Natural killer cell treated with Interleukin-12 subunit alpha and Interleukin-12 subunit beta and Interleukin-15 and Interleukin-18, amount 100 ng/mL, for 72 hours (primary cell): ENCODE measurements at places on chromosomes 5 and 9.

GRCh38 chr5:7868773-7869473, at the start of the genes FASTKD3 and MTRR:
Gene FASTKD3, minus strand, starts transcription at chr5:7869031. Its CDS starts 948 bp downstream, at chr5:7868083.
Gene MTRR, plus strand, starts transcription at chr5:7869148. Its CDS starts 1,647 bp downstream, at chr5:7870795.
- peak; percentile 92 for DNase-seq

DNA sequence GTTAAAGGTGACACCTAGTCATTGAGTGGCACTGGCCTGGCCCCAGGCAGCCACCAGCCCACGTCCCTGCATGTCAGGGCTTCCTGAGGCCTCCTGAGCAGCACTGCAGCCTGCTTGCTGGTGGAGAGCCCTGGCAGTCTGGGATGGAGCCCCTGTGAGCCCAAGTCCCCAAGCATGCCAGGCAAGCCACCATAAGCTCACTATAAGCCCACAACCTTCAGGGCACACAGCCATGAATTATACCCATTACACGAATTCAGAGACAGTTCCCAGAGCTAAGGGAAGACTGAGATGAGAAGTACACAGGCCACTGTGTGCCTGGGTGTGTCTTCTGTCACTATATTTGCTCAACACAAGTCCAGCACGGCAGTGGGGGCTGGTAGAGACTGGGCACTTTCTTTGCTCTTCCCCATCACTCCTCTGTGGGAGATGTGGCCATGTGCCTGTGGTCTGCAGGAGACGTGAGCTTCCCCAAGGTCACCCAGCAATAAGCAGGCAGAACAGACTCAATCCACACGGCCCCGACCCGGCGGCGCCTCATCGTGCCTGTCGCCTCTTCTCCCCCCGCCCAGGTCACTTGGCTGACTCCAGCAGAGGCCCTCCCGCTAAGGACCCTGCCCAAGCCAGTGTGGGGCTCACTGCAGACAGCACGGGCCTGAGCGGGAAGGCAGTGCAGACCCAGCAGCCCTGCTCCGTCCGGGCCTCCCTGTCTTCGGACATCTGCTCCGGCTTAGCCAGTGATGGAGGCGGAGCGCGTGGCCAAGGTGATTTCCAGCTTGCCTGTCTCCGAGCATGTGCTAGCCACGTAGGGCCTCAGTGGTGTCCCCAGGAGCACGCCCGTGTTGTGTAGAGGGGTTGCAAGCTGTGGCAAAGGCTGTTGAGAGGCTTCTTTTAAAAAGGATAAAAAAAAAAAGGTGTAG, 114.8 kb downstream of the WNK2 start:
- no peak for DNase-seq

GRCh38 chr5:8644377-8644776, 775.4 kb downstream of the MTRR start:
- no peak for DNase-seq

DNA sequence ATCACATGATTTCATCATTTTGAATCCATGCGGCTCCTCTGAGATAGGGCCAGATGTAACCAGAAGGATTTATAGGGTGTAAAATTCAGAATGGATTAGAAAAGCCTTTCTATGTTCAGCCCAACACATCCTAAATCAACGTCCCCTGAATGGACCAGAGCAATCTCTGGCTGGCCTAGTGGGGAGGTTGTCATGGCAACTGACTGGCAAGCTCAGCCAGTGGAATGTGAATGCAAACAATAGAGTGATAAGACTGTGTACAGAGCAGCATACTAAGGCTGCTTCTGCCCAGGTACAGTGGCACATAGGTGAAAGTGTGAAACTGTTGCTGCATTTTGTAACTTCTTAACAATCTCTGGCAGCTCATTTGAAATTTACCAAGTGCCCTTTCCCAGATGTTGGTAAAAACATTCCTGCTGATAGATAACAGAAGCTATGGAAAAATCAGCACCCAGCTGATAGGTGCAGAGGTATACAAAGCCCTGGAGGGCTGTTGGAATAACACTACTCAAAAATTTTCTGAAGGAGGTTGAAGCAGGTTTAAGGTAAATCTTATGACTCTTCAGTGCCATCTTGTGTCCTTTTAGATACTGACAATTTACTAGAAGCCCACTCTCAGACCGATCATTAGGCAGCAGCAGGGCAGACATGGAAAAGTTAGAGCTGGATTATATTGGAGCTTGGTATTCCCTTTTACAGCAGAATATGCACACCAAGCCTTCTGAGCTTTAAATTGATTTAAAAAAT, 267.2 kb downstream of the RAB3C start:
- DNase-seq = no peak

DNA sequence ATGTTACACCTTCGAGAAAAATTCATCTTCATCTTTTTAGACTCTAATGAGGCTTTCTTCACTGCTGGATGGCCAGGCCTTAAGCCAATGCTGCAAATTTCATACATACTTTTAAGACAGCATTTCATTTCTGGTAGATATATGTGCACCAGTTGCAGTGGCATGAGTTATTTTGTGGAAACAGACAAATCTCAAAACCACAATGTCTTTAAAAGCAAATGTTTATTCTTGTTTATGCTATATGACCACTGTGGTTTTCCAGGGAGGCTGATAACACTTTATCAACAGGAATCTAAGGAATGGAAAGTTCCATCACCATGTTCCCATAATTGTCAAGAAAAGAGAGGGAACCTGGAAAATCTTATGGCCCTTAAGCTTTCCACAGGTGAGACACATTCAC, 27.7 kb downstream of the CDH9 start:
- no peak for DNase-seq

DNA sequence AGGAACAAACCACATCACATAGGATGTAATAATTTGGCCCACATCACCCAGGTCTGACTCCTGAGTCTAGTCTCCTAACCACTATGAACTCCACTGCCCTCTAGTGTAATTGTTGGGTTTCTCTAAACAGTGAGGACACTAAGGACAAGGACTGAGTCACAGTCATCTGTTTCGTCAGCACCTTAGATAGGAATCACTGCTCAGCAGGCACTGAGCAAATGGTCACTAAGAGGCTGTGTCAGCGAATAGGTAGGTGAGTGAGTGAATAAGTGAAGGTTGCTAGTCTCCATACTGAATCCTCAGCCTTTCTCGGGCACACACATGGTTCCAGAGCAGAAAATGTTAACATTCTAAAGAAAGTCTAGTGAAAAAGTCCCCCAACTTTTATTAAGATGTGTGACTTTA, 278.6 kb downstream of the SPOCK1 start:
- DNase-seq = no peak

- DNase-seq = no peak
Observed at GRCh38 chr5:180915924-180916323, 17.0 kb downstream of the BTNL8 start.

- peak; percentile 13 for DNase-seq
Observed at GRCh38 chr9:127215268-127216209, 49.0 kb upstream of the GARNL3 start.

GRCh38 chr9:4984171-4984620, 876 bp upstream of the JAK2 start:
- DNase-seq = no peak

DNA sequence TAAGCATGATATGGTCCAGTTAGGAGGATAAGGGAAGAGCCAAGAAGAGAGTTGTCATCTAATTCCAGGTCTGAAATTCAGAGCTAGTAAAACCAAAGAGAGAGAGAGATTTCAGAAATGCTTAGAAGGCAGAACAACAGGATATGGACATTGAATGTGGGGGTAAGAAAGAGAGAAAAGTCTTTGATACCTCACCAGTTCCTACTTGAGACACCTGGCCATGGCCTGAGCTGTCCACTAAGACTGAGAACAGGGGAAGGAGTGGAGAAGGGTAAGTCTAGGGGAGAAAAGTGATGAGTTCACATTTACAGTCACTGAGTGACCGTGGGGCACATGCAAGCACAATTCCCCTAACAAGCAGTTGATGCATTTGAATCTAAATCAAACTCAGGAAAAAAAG, 35.5 kb downstream of the TIMD4 start:
- DNase-seq = no peak

- no peak for DNase-seq
Observed at GRCh38 chr5:159096243-159096923, 3.3 kb downstream of the EBF1 start.

DNA sequence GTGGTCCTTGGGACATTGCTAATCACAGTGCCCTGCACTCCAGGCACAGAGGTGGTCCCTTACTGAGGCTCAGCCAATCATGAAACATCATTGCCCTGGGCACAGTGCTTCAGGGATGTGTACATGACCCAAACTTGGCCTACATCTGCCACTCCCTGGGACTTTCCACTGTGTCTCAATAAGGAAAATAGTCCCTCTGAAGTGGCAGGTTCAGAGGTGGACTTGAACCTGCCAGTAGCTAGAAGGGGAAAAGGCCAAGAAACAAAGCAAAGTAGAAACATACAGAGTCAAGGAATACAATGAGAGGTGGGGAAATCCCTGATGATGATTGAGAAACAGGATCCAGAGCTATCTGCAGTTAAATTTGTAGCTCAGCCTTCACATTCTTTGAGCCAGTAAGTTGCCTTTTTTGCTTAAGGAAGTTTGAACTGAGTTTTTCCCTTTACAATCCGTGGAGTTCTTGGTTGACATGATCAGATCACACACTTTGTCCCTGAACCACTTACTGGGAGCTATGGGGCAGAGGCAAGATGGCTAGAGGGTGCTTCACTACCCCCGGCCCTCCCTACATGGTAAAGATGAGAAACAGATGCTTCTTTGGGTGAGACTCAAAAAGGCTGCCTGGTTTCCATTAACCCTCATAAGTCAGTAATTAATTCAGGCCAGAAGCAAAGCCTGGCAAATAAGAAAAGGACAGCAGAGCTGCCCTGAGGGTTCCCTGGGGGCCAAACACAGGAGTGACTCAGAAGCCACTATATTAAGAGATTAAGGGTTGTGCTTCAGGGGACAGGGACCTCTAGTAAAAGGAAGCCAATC, 57.6 kb downstream of the SH3TC2 start:
- no peak for DNase-seq

GRCh38 chr5:43171926-43172325, 20.1 kb upstream of the NIM1K start:
- DNase-seq = no peak

DNA sequence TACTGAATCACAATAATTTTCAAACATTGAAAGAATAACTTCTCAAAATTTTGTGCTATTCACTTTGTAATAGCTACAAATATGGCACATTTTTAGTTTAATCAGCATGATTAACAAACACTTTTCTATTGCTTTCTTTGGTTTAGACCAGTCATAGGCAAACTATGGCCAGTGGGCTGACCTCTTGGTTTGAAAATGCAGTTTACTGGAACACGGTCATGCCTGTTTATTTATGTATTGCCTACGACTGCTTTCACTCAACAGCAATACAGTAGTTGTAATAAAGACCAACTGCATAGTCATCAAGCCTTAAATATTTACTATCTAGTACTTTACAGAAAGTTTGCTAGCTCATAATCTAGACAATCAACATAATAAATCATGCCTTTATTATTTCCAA, 810.8 kb downstream of the TLE1 start:
- no peak for DNase-seq

GRCh38 chr9:132193227-132194124, 31.6 kb downstream of the NTNG2 start:
- no peak for DNase-seq

DNA sequence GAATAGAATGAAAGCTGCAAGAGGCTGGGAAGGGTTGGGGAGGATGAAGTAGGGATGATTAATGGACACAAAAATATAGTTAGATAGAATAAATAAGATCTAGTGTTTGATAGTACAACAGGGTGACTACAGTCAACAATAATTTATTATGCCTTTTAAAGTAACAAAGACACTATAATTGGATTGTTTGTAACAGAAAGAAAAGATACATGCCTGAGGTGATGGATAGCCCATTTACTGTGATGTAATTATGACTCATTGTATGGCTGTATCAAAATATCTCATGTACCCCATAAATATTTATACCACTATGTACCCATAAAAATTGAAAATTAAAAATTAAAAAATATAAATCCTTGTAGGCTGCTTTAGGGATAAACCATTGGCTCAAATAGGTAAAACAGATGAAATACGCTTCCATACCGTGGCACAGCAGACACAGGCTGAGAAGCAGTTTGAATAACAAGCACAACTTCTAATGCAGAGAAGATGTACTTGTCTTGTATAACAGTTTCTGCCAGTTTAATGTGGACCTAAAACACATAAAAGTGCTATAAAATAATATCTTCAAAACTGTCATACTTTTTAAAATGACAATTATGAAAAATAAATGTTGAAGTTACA, 34.9 kb downstream of the APBA1 start:
- DNase-seq = no peak
